ENCODE measurements at places on chromosomes 12 and 14. TPM values are rescaled to one million over a fixed set of nuclear protein-coding genes. Genes with fewer than 3 reads are reported as not detected.
A peak's percentile ranks its signal among the peaks of the same experiment; 100 is the strongest.

- DNase-seq = no peak
These were observed 1168.4 kb downstream of the TMEM121 start for GRCh38 chr14:106694638-106695393.

- no peak for DNase-seq
These were observed 116.0 kb downstream of the NRXN3 start for GRCh38 chr14:78286210-78286609.

DNA sequence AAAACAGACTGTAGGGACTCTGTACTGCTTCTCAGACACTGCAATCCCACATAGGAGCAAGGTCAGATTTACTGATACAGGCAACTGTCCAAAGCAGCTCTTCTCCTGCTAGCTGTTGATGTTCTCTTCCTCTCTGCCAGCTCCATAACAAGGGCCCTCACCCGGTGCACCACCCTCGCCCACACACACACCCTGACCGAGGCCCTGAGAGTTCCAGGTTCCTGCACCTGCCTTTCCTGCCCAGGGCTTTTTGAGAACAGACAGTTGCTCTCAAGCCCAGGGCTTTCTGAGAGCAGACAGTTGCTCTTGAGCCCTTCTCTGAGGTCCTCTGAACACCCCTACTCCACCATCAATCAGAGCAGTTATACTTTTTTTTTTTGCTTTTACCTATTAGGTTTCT lies 233.8 kb upstream of the GARIN6 start:
- no peak for DNase-seq

DNA sequence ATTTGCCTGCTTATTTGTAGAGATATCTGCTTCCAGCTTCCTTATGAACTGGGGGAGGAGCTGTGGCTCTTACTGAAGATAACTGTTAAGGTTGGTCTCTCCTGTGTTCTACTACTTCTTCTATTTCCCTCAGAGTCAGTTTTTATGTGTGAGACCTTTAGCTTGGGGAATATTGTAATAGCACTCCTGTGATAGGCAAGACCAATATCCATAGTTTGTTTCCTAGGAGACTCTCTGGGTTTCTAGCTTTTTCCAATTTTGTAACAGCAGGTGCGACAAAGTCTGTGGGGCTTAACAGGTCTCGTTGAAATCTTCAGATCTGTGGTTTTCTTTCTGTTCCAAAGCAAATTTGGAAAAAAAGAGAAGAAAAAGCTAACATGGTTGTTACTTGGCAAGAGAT lies at the start of gene OR10G3:
Gene OR10G3, minus strand, starts transcription at position 101 of the 400 bp plus-strand sequence. CDS start 9,332 bp downstream, outside the sequence.
- DNase-seq = no peak

Gene DYRK4
- 48.5 TPM for total RNA-seq

Gene IL31
- not detected for total RNA-seq

- DNase-seq = no peak
These were observed 203.1 kb upstream of the CNOT2 start for GRCh38 chr12:70040141-70040540.

Gene TRHDE
- total RNA-seq = 7.9 TPM

DNA sequence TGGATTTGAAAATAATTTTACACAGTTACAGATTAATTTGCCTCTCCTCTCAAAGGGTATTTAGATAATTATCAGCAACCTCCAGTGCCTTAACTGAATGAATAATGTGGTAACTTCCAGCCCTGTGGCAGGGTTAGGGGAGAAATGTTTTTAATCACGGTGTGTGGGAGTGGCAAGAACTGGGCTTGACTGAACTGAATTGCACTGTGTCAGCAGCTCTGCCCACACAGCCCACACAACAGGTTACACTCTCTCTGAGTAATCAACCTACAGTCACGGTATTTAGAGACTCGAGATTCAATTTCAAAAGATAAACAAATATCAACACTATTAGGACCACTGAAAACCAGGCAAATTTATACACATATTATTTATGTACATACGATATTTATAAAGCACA lies 198.5 kb downstream of the KCNC2 start:
- DNase-seq = peak; percentile 47

Gene SLC38A4
- total RNA-seq = 0.36 TPM

- no peak for DNase-seq
These were observed 7.7 kb downstream of the CLBA1 start for GRCh38 chr14:104993306-104993705.

Gene C12orf50
- total RNA-seq = not detected

GRCh38 chr12:99600388-99600787 lies 47.2 kb upstream of the GARIN6 start:
- no peak for DNase-seq

DNA sequence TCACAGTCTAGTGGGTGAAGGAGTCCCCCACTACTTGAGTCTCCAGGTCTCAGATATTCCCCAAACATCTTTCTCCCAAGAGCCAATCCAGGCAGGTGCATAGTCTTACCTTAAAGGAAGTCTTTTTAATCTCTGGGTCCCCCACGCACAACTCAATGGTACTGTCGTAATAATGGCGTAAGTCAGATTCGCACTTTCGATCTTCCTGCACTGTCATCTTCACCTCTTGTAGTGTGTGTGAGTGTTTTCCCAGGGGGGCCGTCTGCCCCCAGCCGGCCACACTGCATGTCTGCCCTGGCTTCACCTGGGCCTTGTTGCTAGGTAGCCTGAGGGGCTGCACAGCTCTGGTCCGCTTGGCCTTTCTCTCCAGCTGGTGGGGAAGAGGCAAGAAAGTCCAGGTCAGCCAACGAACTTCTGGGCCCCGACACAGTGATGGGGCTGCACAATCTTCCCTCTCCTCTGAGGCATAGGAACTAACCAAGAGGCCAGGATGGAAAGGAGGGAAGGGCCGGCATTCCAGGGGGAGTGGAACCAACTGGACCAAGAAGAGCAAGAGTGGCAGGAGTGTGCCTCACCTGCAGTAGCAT lies 2.1 kb downstream of the GZMB start:
- no peak for DNase-seq

GRCh38 chr12:31959701-31960391 lies 631 bp downstream of the RESF1 start:
- DNase-seq = peak; percentile 66

Gene AKAP6
- 2.1 TPM for total RNA-seq

All from Daoy (cell line).